8988T (cell line): ENCODE measurements at places on chromosomes 7 and 10.

DNA sequence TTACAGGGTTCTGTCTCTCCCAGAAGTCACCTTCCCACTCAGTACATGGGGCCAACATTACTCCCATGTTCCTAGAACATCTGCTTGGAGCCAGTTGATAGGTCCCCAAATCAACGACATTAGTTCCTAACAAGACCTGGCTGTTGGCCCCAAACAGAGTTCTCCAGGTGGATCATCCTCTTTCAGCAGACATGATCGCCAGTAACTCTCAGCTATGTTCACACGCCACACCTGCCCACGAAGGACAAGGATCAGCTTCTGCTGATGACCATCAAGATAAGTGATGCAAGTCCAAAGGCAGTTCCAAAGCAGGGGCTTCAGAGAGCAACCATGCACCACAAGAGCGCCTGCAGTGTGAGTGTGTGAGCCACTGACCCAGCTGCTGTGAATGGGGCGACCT lies 11.0 kb downstream of the ZNF777 start:
- DNase-seq: no peak

- DNase-seq: no peak
Observed at GRCh38 chr10:18501198-18501597, 150.2 kb downstream of the NSUN6 start.

- no peak for DNase-seq
Observed at GRCh38 chr10:17216901-17217395, 11.1 kb upstream of the VIM start.

DNA sequence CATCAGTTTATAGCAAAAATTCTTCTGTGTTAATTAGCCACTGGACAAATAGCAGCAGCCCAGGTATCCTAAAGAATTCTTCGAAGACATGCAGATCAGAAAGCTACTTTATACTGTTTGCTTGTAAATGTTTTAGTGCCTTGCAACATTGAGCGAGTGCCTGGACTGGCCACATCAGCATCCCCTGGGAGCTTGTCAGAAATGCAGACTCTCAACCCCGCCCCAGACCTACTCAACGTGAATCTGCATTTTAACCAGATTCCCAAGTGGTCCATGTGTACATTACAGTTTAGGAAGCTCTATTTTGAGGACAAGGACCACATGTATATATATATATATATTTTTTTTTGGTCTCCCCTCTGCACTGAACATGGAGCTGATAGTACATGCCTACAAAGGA lies 18.5 kb upstream of the PLEKHS1 start:
- no peak for DNase-seq

- no peak for DNase-seq
Observed at GRCh38 chr10:97795886-97796285, 24.1 kb upstream of the SFRP5 start.

DNA sequence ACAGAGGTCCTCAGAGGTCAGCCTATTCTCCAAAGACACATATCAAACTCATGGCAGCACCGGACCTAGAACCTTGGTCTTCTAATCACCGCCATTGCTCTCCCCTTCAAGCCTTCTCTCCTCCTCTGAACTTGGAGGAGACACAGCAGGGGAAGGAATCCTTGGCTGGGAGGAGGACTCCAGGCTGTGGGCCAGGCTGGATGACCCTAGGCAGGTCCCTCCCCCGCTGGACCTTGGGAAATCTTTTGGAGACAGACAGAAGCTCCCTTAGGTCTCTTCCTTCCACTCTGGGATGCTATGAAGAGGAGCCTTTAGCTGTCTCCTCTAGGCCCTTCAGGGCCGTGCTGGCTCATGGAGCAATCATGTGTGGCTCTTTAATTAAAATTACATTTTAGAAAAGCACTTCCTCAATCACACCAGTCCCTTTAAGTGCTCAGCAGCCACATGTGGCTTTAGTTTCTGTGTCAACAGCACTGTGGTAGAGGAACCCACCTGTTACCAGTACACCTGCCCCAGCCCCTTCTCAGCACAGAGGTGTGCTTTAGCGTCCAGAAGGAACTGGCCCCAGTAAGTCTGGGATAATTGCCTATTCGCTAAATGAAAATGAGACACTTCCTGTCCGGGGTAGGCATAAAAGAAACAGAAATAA lies 238.2 kb downstream of the CELF2 start:
- DNase-seq: no peak

DNA sequence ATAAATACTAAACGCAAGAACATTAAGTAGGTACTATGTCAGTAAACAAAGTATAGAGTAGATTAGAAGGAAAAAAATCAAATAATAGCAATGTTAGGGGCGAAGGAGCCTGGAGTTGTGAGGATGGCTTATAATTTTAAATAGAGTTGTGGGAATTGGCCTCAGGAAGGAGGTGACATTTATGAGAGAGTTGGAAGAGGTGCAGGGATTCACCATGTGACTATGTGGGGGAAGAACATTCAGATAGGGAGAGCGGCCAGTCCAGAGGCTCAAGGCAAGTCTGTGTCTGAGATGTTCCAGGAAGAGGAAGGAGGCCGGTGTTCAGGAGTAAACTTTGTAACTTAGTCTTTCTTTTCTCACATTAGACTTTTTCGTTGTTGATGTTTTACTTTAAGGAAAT lies 778.6 kb upstream of the C7orf33 start:
- no peak for DNase-seq

DNA sequence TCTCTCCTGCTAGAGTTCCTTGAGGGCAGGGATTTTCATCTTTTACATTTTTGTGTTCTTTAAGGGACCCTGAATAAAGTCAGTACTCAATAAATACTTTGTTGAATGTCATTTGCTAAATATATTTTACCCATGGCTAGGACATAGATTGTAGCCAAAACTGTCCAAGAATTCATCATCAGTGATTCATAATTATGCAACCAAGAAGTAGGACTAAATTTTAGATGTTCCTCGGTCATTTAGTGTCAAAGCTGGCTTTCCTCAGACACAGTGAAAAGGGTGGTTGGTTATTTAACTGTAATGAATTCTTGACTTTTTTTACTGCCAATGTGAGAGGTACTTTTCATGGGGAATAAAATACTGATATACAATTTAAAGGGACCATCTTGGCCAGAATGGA lies 3.3 kb downstream of the NUDT13 start:
- no peak for DNase-seq

GRCh38 chr7:13911909-13912308 lies 77.6 kb downstream of the ETV1 start:
- no peak for DNase-seq

- DNase-seq: no peak
Observed at GRCh38 chr7:32153006-32153405, 82.8 kb upstream of the PDE1C start.

GRCh38 chr10:111319866-111320265 lies 243.0 kb downstream of the ADRA2A start:
- DNase-seq: no peak

GRCh38 chr7:90320801-90321494 lies at the start of gene FAM237B:
Gene FAM237B, minus strand, starts transcription at chr7:90321304. Its CDS starts 1,556 bp downstream, at chr7:90319748.
- DNase-seq: no peak

- no peak for DNase-seq
Observed at GRCh38 chr10:18666810-18667209, 7.6 kb downstream of the ARL5B start.
